ENCODE measurements at places on chromosomes 6 and 20. TPM values are rescaled to one million over a fixed set of nuclear protein-coding genes. Genes with fewer than 3 reads are reported as not detected.

The RFX6 gene
- not detected for total RNA-seq

GRCh38 chr6:137414599-137414998 is 79.6 kb downstream of the OLIG3 start:
- DNase-seq: no peak

DNA sequence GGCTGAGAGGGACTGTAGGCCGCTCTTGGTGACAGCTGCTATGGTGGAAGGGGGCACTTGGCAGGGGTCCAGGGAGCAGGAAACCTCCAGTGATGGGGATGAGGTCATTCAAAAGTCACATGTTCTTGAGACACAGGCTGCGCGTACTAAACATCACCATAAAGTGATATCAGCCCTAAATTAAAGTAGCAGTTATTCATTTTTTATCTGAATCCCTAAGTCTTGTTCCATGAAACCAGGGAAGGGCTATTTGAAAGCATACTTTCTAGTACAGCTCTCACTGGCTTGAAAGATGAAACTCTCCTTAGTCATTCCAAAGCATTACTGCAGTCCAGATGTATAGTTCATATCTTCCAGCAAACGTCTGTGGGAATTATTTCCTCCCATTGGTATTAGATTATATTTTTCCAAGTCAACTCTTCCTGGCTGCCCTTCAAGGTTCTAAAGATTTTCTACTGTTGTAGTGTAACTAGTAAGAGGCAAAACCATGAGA is 373.1 kb downstream of the CD109 start:
- DNase-seq: no peak

GRCh38 chr6:143843677-143843999 is 500 bp downstream of the LTV1 start:
- no peak for DNase-seq

DNA sequence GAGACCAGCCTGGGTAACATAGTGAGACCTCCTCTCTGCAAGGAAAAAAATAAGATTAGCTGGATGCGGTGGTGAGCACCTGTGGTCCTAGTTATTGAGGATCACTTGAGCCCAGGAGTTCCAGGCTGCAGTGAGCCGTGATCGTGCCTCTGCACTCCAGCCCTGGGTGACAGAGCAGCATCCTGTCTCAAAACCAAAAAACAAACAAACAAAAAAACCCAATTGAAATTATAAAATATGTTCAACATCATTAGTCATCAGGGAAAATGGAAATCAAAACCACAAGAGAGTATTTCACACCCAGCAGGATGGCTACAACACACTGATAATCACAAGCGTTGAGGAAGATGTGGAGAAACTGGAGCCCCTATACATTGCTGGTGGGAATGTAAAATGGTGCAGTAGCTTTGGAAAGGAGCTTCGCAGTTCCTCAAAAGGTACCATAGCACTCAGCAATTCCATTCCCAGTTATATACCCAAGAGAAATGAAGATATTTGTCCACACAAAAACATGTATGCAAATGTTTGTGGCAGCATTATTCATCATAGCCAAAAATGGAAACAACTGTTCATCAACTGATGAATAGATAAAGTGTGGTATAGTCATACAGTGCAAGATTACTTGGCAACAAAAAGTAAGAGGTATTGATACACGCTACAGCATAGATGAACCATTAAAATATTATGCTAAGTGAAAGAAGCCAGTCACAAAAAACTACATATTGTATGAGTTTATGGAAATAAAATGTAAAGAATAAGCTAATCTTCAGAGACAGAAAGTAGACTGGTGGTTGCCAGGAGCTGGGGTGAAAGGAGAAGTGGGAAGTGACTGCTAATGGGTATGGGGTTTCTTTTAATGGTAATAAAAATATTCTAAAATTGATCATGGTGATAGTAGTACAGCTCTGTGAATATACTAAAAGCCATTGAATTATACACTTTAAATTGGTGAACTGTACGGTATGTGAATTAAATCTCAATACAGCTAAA is 38.7 kb upstream of the RIPOR2 start:
- no peak for DNase-seq

Measured in upper lobe of left lung (tissue), 6 donors.